Amniotic stem cell (primary cell): ENCODE measurements at places on chromosomes 6 and 20.

DNA sequence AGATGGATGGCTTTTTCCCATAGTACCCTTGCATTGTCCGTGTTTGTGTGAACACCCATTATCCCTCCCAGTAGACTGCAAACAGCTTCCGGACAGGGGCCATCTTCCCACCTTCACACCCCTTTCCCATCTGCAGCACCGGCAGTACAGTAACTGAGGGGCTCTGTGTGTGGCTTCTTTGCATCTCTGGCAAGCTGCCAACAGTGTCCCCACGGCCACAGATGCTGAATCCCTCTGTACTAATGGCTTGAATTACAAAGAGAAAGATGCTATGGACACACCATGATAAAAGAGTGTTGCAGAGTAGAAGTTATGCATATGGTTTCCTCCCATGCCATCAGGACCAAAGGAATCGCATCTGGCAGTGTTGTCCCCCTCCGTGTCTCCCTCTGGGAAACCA, 101.1 kb upstream of the CDYL start:
- no peak for DNase-seq

- DNase-seq, result no peak
These were observed 456.8 kb downstream of the MAFB start for GRCh38 chr20:40232273-40232672.

DNA sequence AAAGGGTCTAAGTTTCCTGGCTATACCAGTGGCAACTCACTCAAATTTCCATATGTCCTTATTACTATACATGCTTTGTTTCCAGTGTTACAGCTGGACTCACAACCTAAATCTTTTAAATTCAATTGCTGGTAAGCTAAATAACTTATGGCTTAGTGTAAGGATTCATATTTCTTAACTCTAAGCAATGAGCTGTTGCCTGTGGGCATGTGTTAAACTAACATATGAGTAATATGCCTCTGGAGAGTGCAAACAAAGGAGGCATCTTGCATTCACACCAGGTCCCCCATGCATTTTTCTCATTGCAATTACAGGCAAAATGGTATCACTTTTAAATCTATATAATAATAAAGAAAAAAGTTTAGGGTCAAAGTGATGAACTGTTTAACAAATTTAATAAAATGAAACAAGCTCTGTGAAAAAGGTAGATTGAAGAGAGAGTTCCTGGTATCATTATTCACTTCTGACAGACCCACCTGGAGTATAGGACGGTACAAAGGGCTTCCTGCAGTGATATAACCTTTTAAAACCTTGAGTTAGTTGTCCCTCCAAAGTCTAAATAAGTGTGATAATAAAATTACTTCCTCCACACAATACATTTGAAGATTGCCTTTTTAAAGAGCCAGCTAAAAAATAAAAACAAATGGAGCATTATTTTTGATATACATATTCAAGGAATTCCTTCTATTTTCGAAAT, 57.6 kb upstream of the HMGCLL1 start:
- DNase-seq, result peak; percentile 49

- no peak for DNase-seq
These were observed 37.5 kb downstream of the FAM217A start for GRCh38 chr6:4041480-4041879.

- DNase-seq, result no peak
These were observed 140.1 kb downstream of the KLHL32 start for GRCh38 chr6:97064578-97064977.

GRCh38 chr6:13377054-13377758, 48.9 kb upstream of the TBC1D7 start:
- DNase-seq, result no peak

DNA sequence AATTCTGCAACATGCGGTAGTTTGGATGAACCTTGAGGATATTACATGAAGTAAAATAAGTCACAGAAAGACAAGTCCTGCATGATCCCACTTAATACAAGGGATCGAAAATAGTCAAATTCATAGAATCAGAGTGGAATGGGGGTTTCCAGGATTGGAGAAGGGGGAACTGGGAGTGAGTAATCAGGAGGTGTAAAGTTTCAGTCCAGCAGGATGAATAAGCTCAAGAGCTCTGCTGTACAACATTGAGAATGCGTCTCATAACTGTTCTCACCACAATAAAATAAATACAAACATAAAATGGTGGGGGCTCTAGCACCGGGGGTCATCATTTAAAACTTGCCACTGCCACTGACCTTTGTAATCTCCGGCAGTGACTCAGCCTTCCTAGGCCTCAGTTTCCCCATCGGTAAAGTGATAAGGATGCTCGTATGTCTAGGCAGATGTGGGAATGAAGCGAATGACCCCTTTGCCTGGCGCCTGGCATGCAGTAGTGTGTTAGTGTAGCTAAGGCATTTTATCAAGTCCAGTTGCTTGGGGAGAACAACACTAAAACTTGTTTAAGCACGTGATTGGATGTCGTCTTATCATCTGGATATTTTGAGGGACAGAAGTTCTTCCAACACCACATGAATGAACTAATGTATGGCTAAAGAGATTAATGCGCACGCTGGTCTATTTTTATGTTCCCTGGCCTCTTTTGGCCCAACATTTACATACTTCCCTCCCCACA, 421.1 kb downstream of the QKI start:
- no peak for DNase-seq

- DNase-seq, result no peak
These were observed 75.1 kb downstream of the DZANK1 start for GRCh38 chr20:18391686-18392085.

- no peak for DNase-seq
These were observed 379.2 kb upstream of the SLC35B3 start for GRCh38 chr6:8814440-8815000.

- no peak for DNase-seq
These were observed 4.1 kb downstream of the LINC00237 start for GRCh38 chr20:21101932-21102575.
